CD8-positive, alpha-beta memory T cell (primary cell): ENCODE measurements at places on chromosomes 7 and 10.

- no peak for DNase-seq
Measured at GRCh38 chr7:27205325-27206280, 5.7 kb upstream of the HOXA13 start.

DNA sequence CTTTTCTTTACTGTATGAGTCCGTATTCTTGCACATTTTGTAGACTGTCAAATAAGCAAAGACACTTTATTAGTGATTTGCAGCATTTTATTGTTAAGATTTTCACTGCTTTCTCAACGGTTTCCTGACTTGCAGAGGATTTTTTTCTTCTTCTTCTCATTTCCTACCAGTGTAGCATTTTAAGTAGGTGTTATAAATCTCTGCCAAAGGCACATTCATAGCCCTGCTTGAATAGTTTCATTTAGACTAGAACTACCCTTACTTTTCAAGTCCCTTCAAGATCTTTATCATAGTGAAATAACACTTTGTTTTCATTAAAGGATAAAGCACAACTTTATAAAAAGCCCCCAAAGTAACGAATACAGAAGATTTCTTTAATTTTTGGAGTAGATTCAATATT lies 271.4 kb downstream of the TSPAN12 start:
- no peak for DNase-seq

DNA sequence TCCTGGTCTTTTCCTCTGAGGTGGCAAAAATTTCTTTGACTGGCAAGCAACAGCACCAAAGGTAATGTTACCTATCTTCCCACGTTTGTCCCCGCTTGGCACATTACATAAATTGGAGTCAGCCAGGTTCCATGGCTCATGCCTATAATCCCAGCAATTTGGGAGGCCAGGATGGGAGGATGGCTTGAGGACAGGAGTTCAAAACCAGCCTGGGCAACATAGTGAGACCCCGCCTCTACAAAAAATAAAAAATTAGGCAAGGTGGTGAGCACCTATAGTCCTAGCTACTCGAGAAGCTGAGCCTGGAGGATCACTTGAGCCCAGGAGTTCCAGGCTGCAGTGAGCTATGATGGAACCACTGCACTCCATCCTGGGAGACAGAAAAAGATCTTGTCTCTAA lies 139.5 kb downstream of the IDE start:
- no peak for DNase-seq

GRCh38 chr7:138170959-138171703 lies 94.9 kb downstream of the AKR1D1 start:
- no peak for DNase-seq

GRCh38 chr7:27030393-27031050 lies 65.3 kb downstream of the HOXA1 start:
- no peak for DNase-seq

DNA sequence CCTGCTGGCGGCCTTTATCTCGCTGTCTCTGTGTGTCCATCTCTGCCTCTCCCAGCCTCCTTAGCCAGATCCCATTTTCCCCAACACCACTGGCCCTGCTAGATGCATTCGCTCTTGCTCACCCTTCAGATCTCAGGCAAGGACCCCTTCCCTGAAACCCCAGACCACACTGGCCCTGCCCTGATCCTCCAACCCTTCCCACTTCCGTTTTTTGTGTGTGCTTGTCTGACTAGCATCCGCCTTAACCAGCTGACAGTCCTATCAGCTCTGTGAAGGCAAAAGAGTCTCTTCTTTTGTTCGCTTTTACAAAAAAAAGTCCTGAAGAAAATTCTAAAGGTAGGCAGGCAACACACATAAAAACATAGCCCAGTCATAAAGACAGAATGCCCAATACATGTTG lies 28.7 kb downstream of the CHST15 start:
- DNase-seq, result no peak

GRCh38 chr7:137692399-137692798 lies 154.4 kb downstream of the DGKI start:
- DNase-seq, result no peak

DNA sequence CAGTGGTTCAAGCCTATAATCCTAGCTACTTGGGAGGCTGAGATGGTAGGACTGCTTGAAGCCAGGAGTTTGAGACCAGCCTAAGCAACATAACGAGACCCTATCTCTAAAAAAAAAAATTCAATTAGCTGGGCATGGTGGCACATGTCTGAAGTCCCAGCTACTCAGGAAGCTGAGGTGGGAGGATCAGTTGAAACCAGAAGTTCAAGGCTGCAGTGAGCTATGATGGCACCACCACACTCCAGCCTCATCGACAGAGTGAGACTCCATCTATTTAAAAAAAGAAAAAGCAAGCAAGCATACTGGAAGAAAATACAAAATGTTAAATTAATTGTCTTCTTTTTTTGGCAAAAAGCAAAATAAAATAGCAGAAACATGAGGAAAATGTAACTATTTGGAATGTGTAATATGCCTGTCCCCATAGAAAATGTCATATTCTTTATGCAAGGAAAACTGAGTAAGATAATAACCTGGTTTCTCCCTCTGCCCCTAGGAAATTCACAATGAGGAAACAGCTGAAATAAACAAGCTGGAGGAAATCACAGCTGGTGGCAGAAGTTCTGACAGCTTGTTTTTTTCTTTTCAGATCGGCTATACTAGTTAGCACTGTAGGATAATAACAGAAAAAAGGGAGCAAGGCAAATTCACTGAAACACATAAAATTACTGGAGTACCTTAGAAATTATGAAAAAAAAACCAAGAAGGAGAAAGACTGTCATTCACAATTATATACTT lies 48.5 kb downstream of the HERPUD2 start:
- no peak for DNase-seq

DNA sequence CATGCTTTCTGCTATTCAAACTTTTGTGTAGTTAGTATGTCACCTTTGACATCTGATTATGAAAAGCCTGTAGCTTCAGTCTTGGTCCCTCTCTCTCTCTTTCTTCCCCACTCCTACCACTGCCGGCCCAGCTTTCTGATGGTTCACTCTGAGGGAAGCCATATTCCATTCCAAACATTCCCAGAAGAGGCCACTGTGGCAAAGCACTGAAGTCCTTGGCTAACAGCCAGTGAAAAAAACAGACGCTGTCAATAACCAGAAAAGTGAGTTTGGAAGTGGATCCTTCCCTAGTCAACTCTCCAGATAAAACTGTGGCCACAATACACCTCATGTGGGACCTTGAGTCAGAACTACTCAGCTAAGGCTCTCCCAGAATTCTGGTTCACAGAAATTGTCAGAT lies 950.7 kb upstream of the PHF14 start:
- DNase-seq, result no peak

DNA sequence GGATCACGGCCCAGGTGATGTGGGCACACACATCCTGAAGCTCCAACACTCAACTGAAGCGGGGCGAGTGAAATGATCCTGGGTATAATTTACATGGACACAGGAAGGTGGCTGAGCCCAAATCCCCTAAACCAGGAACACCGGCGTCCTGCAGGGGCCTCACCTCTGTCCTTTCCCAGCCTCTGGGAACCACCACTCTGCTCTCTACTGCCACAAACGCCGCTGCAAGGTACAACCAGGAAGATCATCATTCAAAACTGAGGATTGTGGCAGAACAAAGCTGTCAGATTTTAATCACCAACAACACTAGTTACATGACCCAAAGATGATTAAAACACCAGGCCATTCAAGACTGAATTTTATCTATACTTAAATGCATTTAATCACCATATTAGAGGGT lies 104.0 kb downstream of the DIP2C start:
- no peak for DNase-seq

DNA sequence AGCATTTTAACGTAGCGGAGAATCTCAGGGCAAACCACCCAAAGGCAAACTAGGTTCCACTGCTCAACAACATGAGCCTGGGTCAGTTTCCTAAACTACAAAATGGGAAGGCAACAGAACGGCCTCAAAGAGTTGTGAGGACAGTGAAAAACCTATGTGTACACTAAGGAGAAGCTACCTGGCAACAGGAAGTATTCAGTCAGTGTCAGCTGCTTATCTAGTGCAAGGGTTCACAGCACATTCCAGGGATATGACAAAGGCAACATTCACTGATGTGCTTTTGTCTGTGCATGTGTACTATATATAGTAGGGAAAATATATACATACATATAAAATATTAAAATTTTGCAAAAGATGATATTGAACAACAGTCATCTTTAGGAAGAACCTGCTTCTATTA lies 17.2 kb downstream of the NUDCD3 start:
- DNase-seq, result no peak

DNA sequence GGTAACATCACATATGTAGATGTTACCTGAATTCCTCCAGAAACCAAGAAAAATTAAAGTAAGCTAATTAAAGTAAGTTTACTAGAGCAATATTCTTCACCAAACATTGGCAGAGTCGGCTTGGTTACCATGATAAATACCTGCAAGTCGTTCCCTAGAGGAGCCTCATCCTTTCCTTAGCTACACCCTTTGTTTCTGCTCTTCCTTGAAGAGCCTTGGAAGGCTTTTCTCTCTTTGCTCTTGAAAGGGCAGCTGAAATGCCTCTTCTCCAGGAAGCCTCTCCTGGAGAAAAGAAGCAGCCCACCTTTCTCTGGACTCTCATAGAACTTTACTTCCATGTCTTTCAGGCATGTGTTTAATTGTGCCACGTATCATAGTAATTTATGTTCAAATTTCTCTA lies 34.9 kb upstream of the CALD1 start:
- no peak for DNase-seq

DNA sequence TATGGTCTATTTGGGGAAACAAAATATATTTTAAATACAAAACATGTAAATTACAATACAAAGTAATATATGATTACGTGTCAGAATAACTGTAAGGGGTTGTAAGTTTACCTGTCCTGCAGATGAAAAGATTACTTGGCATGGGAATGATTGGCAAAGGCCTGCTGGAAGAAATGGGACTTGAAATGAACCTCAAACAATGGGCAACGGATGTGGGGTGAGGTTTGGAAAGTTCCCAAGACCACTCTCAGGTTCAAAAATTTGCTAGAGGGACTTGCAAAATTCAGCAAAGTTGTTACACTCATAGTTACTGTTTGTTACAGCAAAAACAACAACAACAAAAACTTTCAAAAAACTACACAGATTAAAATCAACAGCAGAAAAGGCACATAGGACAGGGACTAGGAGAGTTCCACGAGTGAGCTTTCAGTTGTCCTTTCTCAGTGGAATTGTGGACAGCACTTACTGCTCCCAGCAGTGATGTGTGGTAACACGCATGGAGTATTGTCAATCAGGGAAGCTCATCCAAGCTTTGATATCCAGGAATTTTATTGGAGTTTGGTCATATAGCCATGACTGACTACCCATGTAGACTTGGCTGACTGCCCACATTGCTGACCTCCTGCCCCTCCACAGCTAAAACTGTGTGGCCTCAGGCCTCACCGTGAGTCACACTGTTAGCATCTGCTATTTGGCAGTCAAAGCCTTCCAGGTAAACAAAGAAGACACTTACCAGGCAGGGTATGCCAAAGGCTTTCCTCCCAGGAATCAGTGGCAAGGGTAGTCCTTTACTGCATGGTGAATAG lies 43.8 kb downstream of the EXOC6 start:
- DNase-seq, result no peak

DNA sequence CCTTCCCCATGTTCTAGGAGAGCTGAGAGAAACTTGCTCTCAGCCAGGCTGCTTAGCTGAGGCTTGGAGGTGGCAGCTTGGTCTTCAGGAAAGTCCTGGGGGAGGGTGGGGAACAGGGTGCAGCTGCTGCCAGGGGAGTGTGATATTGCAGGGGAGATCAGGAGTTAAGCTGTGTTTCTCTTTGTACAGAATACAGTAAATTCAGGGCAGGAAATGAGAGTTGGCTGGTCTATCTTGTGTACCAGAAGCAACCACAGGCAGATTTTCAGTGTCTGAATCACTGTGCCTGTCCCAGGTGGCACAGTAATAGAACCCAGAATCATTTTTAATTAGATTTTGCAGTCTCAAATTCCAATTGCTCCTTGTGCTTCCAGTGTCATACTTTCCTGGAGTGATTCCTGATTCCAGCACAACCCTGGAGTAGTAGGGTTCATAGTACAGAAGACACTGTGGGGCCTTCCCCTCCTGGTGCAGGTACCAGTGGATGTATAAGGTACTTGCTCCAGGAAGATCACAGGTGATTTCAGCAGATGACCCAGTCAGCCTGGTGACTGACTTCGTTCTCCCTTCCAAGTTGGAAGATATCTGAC lies 94.0 kb upstream of the TARP start:
- DNase-seq, result no peak

- DNase-seq, result no peak
Measured at GRCh38 chr7:50648570-50649169, 83.5 kb upstream of the DDC start.

DNA sequence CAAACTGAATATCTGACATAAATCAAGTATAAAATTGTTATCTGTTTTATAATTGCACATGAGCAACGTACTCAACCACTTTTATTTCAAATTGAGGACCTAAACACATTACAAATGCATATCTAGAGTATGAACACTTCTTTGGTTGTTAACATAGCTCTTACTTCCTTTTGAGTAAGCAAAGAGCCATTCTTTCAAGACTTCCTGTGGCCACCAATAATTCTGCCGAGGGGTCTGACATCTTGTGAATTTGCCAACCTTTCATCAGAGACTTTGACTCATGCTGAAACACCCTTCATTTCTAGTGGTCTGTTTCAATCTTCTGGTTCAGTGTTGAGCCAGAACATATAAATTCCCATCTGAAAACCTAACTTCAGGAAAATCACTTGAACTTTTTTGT lies 59.4 kb downstream of the CDK14 start:
- no peak for DNase-seq

DNA sequence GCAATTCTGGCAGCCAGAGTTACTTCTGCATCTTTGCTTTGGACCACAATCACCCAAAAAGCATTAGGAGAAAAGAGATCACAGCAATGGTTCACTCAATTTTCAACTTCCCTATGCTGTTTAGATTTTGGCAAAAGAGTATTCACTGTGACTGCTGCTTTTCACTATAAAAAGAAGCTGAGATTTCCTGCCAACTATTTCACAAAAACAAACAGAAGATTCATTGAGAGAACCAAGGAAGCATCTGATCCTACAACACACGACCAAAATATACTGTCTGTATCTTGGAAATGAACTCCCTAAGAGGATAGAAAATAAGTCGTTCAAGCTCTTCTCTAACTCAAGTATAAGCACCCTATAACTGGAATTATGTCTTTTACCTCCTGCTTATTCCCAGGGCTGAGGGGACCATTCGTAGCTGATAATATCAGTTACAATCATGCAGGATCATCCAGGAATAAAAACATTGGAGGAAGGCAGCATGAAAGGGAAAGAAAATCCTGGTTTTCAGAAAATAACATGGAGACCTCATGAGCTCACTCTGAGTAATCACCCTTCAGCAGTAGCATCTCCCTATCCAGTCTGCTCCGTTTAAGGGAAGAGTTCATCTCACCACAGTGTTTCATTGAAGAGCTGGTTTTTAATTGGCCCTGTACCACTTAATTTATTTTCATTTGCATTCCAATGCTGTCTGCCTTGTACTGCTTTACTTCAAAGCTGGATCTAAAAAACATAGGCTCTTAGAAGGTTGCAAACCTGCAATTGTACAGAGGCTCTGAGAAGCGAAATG lies 256.2 kb downstream of the PAXIP1 start:
- DNase-seq, result no peak
